GM12878 (cell line): ENCODE measurements at places on chromosomes 1 and 21.

DNA sequence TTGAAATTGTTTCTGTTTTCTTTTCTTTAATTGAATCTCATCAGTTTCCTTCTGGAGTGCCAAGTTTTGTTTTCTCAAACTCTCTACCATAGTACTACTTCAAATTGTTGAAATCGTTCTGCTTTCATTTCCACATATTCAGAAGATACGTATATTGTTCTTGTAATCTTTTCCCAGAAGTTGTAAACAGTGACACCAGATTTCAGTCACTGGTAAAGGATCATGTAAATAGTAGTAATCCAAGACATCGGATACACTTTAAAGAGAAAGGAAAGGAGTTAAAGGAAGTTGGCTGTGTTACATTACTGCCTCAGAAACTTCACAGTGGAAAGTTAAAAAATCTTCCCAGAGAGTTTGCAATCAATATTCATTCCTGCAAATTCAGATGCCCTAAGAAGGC is 67.5 kb downstream of the RGL1 start:
- no peak for DNase-seq

- no peak for DNase-seq
Measured at GRCh38 chr1:225720937-225721336, 56.7 kb upstream of the SRP9 start.

- no peak for DNase-seq
Measured at GRCh38 chr1:228960705-228961104, 225.4 kb downstream of the RHOU start.

GRCh38 chr1:161805399-161806197 is 39.5 kb downstream of the ATF6 start:
- DNase-seq = no peak

DNA sequence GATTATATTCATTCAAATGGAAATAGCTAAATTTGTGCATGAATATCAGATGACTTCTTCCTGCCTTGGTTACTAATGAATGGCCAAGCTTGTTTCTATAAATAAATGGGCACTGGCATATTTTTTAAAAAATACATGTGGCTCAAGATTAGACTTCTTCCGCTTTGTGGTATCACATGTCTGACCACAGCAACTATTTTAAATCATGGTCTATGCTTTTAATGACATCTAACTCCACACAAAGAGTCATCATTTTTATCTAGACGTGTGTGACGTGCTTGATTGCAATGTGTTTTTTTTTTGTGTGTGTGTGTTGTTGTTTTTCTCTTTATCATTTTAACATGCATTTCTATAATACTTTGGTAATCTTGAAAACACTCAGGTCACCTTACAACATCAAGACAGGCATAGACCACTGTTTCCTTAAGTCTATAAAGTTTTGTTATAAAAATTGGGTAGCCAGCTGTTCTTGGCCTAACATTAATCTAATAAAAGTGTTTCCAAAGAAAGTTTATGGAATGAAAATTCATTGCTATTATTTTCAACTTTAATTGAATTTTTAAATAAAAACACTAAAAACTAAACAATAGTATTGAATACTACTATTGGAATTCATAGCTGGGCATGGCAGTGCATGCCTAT is 29.5 kb downstream of the RGS1 start:
- peak; percentile 79 for DNase-seq

GRCh38 chr1:43930949-43931275 is 2.7 kb upstream of the ARTN start:
- no peak for DNase-seq

DNA sequence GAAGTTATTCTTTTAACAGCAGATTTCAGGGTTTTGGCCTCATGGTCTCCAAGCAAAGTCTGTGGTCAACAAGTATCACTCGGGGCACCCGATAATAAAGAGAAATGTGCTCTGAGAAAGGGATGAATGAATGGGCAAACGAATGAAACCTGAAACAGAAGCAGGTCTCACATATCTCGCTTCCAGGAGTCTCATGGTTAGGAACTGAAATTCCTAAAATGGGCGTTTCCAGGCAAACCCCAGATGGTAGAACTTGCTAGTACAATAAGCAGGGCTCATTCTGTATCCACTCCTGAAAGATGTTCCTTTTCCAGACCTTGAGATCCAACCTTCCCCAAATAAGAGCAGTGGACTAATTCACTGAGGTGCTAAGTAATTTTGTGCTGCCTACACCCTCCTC is 87.2 kb downstream of the LAMC2 start:
- no peak for DNase-seq

DNA sequence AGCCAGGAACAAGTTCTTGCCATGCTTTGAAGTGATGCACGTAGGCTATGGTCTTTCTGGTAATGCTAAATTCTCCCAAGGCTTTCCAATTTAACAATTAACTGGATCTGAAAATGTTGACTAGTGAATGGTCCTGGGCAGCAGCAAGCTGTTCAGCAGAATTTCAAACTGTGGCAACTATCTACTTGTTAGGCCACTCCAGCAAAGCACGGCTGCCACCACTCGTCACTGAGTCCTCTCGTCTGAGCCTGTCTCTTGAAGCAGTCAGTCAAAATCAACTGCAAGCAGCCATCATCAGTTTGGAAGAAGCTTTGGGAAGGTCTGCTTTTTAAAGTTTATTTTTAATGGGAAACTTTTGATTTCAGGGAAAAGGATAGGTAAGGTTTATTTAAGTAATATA is 6.1 kb downstream of the FLVCR1 start:
- DNase-seq = no peak

DNA sequence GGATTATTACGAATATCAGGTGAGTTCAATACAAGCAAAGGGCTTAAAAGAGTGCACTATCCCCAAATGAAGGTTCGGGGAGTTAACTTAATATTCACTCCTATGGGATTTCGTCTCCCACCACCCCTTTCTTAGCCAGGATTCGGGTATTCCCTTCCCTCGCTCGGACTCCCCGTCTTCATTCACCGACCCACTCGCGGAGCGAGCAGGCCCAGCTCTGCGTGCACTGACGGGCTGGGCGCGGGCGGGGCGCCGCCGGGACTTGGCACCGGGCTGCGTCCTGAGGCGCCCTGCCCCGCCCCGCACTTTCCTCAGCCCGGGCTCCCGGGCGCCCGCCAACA is 7.7 kb upstream of the MPZL1 start:
- no peak for DNase-seq

GRCh38 chr1:28416509-28417194 is 47.1 kb downstream of the PHACTR4 start:
- DNase-seq = no peak

DNA sequence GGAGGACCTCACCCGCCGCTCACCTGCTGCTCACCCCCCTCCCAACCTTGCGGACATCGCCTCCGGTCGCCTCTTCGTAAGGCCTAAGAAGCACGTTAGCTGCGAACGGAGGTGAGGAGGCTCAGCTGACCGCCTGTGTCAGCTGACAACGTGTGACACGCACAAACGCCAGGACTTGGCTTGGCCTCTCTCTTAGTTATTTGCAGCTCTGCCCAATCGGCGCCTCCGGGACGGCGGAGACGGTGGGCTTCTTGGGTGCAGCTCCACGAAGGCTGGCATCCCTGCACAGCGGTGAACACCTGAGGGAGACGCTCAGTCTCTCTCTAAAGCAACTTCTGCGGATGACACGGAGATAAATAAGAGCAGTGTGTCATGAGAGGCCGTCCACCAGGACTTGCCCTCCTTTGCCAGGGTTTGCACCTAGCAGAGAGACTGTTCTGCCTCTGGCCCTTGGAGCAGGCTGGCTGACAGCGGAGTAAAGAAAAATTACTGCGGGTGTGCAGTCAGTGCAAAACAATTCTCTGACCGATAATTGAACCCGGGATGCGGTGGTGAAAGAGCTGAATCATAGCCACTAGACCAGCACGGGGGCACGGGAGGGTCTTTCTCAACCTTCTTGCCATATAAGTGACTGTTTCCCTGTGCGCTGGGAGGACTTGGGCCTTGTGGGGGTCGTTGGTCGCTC is 318.9 kb downstream of the FAM72C start:
- DNase-seq = no peak

- no peak for DNase-seq
Measured at GRCh38 chr1:115089420-115090185, at the start of gene TSPAN2. TSS of gene TSPAN2 (minus strand) at chr1:115089503. CDS start at chr1:115089432, 71 bp downstream.

DNA sequence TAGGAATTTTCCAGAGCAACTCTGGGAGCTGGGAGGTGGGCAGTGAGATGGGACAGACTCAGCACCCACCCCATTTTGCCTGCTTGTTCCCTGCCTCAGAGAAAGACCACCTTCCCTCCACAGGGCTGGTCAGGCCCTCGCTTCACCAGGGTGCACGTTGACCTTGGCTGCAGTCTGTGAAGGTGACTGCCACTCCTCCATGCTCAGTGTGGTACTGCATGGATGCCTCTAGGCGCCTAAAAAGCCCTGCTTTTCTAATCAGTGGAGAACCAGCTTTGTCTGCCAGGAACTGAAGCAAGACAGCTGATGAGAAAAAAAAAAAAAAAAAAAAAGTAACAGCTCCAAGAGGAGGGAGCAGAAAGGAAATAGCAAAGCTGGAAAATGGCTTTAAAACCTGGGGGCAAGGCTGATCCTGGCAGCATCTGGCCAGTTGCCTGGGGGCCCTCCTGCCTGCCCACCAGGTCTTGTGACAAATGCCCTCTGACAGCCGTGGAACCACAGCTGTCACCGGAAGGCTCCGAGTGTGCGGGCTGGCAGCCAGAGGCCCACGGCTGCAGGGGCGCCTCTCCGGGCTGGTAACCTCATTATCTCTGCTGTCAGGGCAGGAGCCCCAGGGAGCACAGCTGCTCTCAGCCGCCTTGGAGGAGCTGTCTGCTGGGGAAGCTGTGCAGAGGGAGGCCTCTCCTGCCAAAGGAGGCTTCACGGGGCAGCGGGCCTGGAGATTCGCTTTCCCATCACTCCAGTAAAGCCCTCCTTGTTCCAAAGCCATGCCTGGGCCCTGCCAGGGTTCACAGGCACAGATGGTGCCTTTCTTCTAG is 13.7 kb downstream of the KIAA1614 start:
- no peak for DNase-seq

DNA sequence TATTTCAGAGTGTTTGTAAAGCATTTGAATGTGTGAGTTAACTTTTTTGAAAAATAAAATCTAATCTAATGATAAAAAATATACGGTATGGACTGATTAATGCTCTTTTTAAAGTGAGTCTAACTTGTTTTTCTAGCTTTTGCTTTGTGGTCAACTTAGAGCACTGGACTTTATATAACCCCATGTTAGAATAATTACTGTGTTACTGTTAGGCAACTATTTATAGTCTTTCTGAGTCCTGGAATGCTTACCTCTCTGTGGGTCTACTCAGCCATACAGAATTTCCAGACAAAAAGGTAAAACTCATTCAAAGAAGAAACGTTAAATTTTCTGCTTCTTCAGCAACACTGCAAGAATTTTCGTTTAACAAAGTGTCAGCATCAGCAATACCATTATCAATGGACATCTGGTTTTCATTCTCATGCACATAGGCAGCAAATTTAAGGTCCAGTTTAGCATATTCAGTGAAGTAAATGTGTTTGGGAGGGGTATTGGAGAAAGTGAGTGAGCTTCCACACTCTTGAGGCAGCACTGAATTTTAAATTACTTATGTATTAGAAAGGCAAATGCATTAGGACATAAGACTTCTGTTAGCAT is 664.7 kb upstream of the NEGR1 start:
- no peak for DNase-seq

DNA sequence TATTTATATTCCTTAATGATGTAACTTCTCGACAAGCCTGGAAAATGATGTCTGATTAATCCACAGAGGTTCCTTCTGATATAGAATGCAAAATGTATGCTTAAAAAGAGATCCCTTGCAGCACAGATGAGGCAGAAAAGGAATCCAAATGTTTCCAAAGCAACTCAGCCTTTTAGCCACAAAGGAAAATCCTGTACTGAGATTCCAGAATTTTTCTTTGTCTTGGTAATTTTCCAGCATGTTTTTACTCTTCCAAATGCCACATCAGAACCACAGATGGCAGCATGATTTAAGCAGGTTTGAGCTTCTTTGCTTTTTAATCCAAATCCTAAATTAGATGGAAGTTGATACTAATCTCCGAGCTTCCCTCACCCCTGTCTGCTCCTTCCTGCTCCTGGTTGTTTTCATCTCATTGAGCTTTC is 176.4 kb upstream of the PALMD start:
- no peak for DNase-seq

DNA sequence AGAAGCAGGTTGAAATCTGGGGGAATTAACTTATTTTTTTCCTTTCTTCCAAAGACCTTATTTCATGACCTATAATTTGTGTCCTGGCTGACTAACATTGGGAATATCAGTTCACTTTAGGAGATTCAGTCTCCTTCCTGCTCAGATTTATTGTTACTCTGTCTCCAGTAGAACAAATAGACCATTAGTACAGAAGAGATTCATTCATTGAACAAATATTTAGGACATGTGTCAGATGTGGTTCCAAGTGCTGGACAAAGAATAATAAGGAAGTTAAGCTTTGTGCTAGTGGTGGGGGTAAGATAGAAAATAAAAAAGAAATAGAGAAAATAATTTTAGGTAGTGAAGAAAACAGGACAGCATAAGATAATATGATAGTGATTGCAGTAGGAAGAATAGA is 20.3 kb downstream of the ZMYM4 start:
- no peak for DNase-seq

GRCh38 chr1:153363641-153364040 is 6.0 kb downstream of the S100A9 start:
- no peak for DNase-seq

- DNase-seq = no peak
Measured at GRCh38 chr1:52706136-52706670, 8.1 kb upstream of the COA7 start.

GRCh38 chr1:240784776-240785175 is 172.8 kb upstream of the GREM2 start:
- no peak for DNase-seq

- no peak for DNase-seq
Measured at GRCh38 chr21:43355925-43356289, 71.0 kb downstream of the SIK1 start.

DNA sequence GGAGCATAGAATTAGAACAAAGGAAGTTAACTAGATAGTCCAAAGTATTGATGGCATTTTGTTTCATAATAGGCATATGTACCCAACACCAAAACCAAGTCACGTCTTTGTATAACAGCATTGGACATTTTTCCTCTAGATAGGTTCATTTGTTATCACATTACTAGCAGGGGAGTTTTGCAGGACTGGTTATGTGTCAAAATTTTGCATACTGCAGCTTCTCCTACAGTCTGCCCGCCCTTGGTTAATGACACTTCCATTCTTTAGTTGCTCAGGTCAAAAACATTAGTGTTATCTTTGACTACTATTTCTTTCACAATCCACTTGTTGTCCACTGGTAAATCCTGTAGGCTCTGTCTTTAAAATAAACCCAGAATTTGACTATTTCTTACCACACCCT is 8.9 kb downstream of the CAPZA1 start:
- DNase-seq = no peak

- no peak for DNase-seq
Measured at GRCh38 chr1:230827081-230827681, 41.1 kb downstream of the C1orf198 start.
